ENCODE measurements at places on chromosomes 5 and 9.

DNA sequence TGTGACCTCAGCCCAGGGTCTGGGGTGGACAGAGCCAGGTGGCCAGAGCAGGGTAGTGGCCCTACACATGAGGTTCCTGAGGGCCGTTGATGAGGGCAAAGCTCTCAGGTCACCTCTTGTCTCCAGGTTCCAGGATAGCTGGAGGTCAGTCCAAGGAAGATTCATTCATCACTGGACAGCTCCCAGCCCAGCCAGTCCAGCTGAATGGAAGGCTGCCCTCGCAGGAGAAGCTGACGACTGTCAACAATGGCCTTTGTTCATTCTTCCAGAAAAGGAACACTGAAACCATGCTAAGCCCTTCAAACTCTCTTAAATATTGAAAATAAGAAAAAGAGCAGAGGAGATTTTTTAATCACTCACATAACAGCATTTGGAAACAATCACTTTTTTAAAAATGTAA is 169.7 kb upstream of the TBCA start:
- no peak for DNase-seq

DNA sequence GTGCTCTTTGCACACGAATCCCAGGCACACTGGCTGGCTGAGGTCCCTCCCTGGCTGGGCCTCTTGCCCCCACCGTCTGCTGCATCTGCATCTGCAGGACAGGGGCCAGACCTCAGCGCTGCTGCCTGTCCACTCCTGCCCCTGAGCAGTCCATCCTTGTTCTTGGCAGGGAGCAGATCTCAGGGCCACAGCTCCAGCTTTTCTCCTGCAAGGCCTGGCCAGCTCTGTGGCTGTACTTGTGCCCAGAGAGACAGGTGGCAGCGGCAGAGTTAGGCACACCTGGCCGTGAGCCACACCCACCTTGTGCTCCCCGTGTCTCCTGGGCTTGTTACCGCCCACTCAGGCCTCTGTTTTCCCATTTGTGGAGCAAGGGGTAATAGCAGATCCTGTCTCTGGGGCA is 13.9 kb downstream of the NEK6 start:
- no peak for DNase-seq

- no peak for DNase-seq
These were observed 306.7 kb downstream of the NR2F1-AS1 start for GRCh38 chr5:93274291-93274690.

- DNase-seq = no peak
These were observed 66.5 kb upstream of the TGFBR1 start for GRCh38 chr9:99038484-99038820.

DNA sequence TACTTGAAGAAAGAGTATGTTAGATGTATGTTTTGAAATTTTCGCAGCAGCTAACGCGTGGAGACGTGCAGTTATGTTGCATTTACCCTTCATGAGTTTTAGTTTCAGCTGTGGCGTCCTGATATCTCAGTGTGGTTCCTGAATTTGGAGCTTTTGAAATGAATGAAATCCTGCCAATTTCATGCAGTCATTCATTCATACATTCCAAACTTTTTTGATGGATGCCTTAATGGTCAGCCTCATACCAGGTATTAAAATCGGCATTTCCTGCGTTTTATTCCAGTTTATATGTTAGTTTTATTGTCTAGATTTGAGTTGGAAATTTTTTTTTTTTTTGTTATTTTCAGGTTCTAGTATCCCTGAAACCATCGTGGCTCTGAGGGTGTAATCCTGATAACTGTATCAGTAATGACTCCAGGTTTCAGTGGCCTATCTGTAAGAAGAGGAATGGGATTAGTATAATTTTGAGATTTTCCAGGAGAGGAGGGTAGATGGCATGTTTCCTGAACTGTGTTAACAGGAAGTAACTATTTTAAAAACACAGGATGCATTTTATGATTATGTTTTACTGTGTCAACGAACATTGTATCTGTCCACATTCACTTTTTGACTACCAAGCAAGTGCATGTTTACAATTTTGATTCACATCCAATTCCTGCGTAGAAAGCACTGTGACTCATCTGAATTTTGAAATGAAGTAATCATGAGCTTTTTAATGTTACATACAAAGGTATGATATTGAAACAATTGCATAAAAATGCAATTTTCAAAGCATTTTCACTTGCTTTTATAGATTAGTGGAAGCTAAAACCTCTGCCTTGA is 1.0 kb downstream of the FOCAD start:
- no peak for DNase-seq

All from activated CD4-positive, CD25-positive, alpha-beta regulatory T cell treated with anti-CD3 and anti-CD28 coated beads, Interleukin-2, amount 50 U/mL, for 16 hours (primary cell).